ENCODE measurements at places on chromosomes 5 and 9.

DNA sequence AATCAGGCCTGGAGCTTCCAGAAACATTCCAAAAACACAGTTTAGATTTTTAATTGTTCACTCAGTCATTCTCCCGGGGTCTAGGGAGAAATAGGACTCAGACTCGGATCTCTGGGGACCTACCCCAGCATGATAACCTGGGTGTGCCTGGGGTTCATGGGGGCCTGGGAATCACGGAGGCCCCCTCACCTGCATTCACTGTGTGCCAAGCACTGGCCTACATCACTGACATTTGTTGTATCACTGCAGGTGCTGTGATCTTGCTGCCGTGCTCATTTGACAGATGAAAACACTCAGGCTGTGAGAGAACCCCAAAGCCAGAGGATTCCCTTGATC lies 22.8 kb upstream of the ZBTB43 start:
- no peak for DNase-seq

- no peak for DNase-seq
Measured at GRCh38 chr5:81788329-81788728, 37.4 kb upstream of the SSBP2 start.

DNA sequence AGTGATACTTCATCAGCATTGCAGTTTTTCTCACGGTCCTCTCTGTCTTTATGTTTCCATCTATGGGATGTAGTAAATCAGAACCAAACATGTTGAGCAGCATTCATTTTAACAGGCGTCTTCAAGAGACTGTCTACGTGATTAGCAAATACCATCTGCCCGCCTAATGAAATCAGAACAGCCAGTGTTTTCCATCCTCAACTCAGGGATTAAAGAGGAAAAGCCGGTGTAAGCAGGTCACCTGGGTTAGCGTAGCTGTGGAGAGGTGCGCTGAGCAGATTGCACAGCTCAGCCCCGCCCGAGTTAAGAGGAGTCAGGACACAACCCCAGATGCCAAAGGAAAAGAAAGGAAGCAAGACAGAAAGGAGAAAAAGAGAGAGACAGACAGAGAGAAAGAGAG lies 54.3 kb upstream of the ANKRD33B start:
- DNase-seq = no peak

DNA sequence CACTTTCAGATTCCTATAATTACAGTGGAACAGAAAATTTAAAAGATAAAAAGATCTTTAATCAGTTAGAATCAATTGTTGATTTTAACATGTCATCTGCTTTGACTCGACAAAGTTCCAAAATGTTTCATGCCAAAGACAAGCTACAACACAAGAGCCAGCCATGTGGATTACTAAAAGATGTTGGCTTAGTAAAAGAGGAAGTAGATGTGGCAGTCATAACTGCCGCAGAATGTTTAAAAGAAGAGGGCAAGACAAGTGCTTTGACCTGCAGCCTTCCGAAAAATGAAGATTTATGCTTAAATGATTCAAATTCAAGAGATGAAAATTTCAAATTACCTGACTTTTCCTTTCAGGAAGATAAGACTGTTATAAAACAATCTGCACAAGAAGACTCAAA lies 29.5 kb downstream of the ZFYVE16 start:
- DNase-seq = no peak

- no peak for DNase-seq
Measured at GRCh38 chr5:149429839-149430721, 51.0 kb upstream of the IL17B start.

GRCh38 chr5:32833127-32833526 lies 122.0 kb downstream of the NPR3 start:
- no peak for DNase-seq

DNA sequence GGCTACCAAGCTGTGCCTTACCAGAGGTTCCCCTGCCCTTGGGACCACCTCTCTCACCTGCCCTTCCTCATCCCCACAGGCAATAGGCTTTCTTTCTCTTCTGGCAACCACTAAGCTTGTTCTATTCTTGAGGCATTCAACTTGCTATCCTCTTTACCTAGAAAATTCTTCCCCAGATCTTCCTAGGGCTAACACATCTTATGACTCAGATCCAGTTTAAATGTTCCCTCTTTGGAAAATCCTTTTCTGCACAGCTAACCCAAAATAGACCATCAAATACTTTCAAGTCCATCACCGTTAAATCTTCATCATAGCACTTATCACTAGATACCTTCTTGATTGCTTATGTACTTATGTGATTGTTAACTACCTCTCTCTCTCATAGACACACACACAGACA lies 93.7 kb downstream of the ENC1 start:
- no peak for DNase-seq

DNA sequence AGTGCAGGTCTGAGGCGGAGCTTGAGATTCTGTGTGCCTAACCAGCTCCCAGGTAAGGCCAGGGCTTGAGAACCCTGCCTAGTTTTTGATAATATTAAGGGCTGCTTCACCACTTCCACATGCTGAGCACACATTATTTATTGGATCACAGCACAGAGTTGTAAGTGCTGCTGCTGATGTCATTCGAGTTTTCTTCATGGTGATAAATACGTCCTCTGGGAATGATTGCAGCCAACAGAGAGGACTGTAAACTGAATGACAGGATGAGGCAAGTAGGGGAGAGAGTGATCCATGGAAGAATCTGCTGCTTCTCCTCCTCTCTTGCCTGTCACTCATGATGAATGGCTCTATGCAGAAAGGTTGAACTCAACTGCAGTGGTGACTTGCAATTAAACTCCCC lies 77.9 kb upstream of the VPS13A start:
- no peak for DNase-seq

DNA sequence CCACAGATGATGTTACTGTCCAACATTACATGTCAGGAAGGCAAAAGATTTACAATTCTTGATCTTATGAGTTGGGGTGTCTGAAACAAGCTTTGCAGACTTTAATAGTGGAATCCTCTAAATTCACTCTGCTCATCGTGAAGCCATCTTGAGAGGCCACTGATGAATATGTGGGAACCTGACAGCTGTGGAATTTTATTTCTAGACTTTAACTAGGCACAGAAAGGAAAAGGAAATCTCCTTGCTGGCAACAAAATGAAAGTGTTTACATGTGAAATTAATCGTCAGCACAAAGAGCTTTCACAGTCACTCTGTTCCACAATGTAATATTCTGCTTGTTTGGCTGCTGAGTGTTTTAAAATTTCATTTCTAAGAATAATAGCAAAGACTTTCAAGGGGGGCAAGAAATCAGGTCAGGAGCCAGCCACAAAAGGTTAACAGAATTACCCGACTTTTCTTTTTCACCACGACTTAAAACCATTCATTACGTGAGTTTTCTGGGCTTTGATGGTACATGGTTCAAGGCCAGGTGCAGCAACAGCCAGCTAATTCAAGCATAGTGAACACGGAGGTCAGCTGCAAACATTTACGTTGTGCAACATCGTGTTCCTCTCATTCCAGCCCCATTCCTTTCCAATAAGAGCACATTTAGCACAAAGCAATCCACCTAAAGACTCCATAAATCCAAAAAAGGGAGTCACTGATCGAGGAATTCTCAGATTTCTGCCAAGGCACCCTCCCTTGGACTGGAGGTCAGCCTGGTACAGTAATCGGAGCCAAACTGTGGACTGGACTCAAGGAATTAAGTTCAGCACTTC lies 14.6 kb downstream of the NREP start:
- DNase-seq = no peak

DNA sequence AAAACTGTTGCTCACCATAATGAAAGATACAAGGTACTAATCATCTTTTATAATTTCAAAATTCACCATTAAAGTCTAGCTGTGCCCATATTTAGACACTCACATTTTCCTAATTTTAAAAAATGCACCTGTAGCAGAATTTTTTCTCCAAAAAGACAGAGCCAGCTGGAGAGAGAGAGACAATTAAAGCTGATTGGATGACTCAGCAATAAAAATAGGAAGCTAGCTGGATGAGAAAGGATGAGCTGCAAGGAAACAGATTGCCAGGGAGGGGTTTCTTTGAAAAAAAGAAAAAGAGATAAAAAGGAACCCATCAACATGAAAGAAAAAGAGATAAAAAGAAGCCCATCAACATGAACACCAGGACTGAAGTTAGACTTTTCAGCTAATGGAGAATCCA lies 73.8 kb downstream of the HCN1 start:
- no peak for DNase-seq

- no peak for DNase-seq
Measured at GRCh38 chr5:137122075-137122474, 377.1 kb downstream of the SPOCK1 start.

GRCh38 chr5:87151547-87151946 lies 116.1 kb upstream of the RASA1 start:
- DNase-seq = no peak

Measured in effector CD4-positive, alpha-beta T cell (primary cell).